Activated naive CD8-positive, alpha-beta T cell treated with anti-CD3 and anti-CD28 coated beads for 36 hours (primary cell): ENCODE measurements at places on chromosomes 16 and 17. TPM values are rescaled to one million over a fixed set of nuclear protein-coding genes. Genes with fewer than 3 reads are reported as not detected.

GRIN2C gene
- total RNA-seq: not detected

SMIM36 gene
- not detected for total RNA-seq

PRR29 gene
- total RNA-seq: 0.36 TPM

SDR42E1 gene
- total RNA-seq: 12.5 TPM

KRT32 gene
- not detected for total RNA-seq

SULT1A4 gene
- 1.6 TPM for total RNA-seq

CACNG3 gene
- total RNA-seq: not detected

CTRL gene
- 6.8 TPM for total RNA-seq

CALB2 gene
- not detected for total RNA-seq

NTN1 gene
- 0.43 TPM for total RNA-seq

NOS2 gene
- 0.10 TPM for total RNA-seq

AATK gene
- 0.26 TPM for total RNA-seq

P2RX5 gene
- total RNA-seq: 32.0 TPM

CSF3 gene
- not detected for total RNA-seq

NPTX1 gene
- 6.2 TPM for total RNA-seq

CIITA gene
- 1.4 TPM for total RNA-seq

TMEM100 gene
- total RNA-seq: not detected

ASB16 gene
- total RNA-seq: not detected

HOXB7 gene
- 1.4 TPM for total RNA-seq

PLXDC1 gene
- total RNA-seq: 0.54 TPM

PYDC1 gene
- total RNA-seq: not detected
